Spleen (tissue), 13 donors: ENCODE measurements at places on chromosomes 1 and 21. TPM values are rescaled to one million over a fixed set of nuclear protein-coding genes. Genes with fewer than 3 reads are reported as not detected.

Gene HSPA6
- total RNA-seq = 20.4 TPM

Gene VWA5B1
- not detected for total RNA-seq

Gene PAPPA2
- total RNA-seq = 0.09 TPM

Gene CHRM3
- 0.57 TPM for total RNA-seq

DNA sequence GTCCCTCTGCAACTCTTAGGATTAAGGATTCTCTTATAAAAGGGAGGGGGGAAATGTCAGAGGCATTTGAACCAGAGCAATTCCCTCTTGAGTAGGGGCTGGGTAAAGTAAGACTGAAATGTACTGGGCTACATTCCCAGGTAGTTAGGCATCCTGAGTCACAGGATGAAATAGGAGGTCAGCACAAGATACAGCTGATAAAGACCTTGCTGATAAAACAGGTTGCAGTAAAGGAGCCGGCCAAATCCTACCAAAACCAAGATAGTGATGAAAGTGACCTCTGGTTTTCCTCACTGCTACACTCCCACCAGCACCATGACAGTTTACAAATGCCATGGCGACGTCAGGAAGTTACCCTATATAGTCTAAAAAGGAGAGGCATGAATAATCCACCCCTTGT, 14.3 kb upstream of the COX20 start:
- DNase-seq = no peak

- no peak for DNase-seq
Measured at GRCh38 chr1:112798292-112798691, 83.2 kb upstream of the PPM1J start.

DNA sequence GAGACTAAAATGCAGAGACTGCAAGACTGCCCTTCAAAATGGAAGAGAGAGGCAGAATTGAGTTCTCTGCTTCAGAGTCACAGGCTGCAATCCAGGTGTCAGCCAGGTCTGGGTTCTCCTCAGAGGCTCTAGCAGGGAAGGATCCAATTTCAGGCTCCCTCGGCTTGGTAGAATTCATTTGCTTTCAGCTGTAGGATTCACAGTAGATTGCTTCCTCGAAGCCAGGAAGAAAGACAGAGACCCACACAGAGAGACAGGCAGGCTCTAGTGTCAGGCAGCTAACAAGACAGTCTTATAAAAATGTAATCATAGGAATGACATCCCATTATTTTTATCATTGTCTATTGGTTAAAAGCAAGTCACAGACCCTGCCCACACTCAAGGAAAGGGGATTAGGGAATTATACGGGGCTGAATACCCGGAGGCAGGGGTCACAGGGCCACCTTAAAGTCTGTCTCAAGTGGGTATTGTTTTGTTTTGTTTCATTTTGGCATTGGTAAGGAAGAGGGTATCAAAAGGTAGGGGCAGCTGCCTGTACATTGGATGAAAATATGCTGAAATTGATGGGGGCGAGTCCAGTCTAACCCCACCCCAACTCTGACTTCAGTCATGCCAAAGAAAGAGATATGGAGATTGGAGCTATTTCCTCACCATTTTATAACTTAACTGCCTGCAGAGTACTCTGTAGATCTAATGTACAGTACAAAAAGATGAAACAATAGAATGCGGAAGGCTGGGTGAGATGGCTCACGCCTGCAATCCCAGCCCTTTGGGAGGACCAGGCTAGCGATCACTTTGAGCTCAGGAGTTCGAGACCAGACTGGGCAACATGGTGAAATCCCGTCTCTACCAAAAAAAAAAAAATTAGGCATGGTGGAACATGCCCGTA, 9.5 kb upstream of the TBCE start:
- no peak for DNase-seq

- DNase-seq = no peak
Measured at GRCh38 chr1:246083416-246083815, 423.7 kb downstream of the SMYD3 start.
